ENCODE measurements at places on chromosomes 6 and 20.
A peak's percentile ranks its signal among the peaks of the same experiment; 100 is the strongest.

DNA sequence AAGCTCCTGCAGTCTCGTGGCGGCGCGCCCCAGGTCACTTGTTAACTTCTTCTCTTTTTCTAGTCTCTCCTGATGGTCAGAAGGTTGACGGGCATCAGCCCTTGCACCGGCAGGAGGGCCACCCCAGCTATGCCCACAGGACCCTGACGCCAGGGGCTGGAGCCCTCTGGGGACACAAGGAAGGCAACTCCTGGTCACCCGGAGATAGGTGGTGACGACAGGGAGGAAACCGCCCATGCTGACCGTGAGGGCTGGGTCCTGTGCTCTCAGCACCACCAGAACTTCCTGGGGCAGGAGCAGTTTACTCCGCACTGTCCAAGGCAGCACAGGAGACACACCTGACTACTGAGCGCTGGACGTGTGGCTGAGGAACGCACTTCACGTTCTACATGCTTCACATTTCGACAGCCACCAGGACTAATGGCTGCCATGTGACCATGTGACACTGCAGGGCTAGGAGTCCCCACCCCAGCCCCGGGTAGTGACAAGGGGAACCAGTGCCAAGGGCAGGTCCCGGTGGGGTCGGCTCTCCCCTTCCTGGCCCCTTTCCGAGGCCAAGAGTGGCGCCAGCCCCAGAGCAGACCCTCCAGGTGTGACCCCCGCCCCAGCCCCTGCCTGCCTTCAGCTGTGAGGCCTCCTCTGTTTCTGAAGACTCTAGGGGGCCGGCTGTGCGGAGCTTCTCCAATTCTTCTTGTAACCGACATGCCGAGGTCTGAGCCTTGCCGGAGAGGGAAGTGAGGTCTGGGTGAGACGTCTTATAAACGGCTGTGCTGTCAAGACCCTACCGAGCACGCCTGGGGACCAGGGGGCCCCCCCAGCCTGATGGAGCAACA lies 45.2 kb downstream of the DSTN start:
- no peak for DNase-seq

DNA sequence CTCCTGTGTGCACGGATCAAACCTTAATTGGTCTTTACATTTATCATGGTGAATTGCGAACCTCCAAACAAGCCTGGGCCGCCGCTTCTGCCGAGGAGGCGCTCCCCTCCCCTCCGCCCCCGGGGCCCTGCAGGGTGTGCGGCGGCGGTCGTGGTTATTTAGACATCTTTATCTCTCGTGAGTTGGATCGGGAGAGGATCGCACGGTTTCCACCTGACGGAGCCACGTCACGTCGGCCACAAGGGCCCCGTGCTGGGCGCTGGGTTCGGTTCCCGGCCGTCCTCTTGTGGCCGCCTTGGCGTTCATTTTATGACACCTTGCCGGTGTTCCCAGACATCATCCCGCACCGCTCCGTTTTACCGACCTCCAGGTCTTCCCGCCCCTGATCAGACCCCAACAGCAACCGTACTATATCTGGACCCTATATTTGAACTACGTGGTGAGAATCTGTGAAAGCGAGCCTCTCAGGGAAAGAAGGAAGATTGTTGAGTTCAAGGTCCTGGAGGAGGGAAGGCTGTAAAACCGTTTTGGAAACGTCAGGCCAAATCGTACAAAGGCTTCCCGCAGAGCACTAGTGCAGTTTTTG lies 1.3 kb upstream of the CNR1 start:
- no peak for DNase-seq

DNA sequence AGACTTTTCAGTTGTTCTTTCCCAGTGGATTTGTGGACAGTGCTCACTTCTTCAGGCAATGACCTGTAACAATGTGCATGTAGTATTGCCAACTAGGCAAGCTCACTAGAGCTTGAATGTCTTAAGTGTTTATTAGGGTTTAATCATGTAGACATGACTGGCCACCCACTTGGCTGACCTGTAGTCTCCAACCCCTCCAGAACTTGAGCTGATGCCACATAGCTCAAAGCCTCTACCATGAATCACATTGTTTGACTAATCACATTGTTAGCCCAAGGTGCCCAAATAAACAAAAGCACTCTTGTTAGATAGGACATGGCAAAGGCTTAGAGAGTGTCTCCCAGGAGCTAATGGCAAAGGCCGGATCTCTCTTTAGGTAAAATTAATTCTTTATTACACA lies 272.7 kb downstream of the GRIK2 start:
- no peak for DNase-seq

GRCh38 chr6:110814102-110815014 lies 911 bp downstream of the CDK19 start:
- DNase-seq, result no peak

GRCh38 chr6:13278991-13279390 lies 49.3 kb downstream of the TBC1D7 start:
- DNase-seq, result no peak

GRCh38 chr6:23692184-23692583 lies 433.8 kb upstream of the NRSN1 start:
- no peak for DNase-seq

DNA sequence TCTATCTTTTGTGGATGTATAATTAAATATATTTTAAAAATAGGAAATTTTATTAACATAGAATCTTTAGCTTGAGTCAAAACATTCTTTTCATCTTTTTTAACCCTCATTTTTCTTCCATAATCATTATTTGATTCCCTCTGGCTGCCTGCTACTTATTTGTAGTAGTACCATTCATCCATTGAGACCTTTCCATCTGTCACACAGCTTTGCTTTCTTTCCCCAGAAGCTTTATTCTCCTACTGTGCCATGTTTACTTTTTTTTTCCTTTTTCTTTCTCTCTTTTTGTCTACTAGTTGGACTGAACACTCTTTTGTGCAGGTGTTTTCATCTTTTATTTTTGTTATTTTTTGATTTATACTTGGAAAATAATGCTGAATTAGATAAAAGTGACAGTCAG lies 522.6 kb upstream of the MMS22L start:
- DNase-seq, result no peak

- peak; percentile 67 for DNase-seq
Observed at GRCh38 chr6:33014841-33015634, 5.6 kb upstream of the HLA-DOA start.

DNA sequence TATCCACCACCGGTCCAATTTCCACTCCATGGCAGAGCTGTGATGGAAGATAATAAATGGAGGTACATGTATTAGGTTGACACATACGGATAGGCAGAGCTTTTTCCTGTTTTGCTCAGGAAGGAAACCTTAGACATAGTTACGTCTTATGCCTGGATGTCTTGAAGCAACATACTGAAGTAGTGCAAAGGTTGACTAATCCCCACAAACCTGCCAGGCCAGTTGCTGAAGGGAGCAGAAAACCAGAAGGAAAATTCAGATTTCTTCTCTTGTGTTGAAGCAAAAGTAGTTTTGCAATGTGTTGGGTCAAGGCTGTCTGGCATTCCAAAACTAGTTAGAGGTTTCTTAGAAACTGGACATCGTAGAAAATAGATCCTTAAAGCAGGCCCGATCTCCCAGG lies 68.7 kb downstream of the PHACTR1 start:
- no peak for DNase-seq

GRCh38 chr20:36585410-36586125 lies 12.2 kb downstream of the TGIF2 start:
- no peak for DNase-seq

GRCh38 chr20:47325242-47325641 lies 31.3 kb downstream of the ZMYND8 start:
- no peak for DNase-seq

DNA sequence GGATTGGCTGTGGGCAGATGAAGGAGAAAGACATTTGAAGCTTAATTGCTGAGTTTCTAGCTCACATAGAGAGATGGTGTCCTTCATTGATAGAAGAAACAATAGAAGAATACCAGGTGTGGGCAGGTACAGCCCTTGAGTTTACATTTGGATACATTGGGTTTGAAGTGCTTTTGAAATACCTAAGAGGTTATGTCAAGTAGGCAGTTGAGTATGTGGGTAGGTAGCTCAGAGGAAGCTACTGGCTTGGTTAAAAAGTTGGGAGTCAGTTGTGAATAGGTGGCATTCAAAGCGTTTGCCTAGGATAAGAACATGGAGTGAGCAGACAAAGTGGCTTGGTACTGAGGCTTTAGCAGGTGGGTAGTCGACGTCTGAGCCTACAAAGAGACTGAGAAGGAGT lies 25.0 kb downstream of the NDUFAF5 start:
- DNase-seq, result no peak

DNA sequence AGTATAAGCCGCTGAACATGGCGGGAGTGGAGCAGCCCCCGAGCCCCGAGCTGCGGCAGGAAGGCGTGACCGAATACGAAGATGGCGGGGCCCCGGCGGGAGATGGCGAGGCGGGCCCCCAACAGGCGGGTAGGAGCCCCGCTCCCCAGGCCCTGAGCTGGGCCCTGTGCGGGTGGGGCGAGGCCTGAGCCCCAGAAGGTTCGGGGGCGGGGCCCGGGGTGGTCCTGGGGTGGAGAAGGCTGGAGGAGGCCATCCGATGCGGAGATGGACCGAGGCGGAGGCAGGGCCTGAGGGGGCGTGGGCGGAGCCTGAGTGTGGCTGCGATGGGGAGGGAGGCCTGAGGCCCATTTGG lies 7.1 kb downstream of the L3MBTL1 start:
- DNase-seq, result no peak

DNA sequence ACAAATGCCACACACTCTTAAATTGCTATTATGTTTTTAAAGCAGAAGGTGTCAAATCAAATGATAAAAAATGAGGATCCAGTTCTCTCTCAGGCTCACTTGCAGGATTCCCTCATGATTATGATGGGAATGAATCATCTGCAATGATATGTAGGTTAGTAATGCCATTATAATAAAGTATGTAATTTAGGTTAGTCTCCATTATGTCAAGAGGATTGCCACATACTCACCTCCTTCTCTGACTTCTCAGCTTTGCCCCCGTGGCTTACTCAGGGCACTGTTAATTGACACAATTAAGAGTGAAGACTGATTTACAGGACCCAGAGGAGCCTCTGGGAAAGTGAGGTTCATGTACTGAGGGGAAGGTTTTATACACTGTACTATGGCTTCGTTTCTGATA lies 591.7 kb upstream of the NRSN1 start:
- DNase-seq, result no peak

GRCh38 chr6:106142876-106143431 lies 56.8 kb downstream of the PRDM1 start:
- DNase-seq, result no peak

DNA sequence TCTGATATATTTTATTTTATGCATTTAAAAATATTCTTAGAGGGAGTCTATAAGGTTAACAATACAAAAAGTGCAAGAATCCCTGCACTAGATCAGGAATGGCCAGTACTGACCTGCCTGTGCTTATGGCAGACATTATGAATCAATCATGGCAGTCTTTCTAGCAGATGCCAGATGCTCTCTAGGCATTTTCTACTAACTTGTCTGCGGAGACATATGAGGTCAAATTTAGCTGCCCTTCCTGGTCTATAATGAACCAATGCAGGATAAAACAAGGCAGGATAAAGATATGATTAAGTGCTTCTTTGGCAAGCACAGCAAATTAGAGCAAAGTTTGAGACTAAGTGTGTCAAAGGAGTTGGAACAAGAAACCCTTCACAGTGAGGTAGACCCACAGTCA lies 46.6 kb upstream of the RNF24 start:
- DNase-seq, result no peak

DNA sequence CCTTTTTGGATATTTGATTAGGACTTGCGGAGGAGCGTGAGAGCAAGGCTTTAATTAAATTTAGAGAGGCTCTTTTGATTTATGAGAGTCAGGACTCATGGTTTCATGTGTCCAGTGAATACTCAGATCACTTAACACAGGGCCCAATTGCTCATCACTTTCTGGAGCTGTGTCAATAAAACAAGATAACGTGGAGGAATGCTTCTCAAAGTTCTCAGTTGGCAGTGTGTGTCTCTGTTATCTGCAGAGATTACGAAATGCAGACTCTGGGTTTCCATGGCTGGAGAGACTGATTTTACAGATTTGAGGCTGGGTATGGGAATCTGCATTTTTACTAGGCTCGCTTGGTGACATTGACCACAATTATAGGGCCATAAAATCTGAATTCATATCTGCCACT lies 335.8 kb upstream of the FLRT3 start:
- DNase-seq, result no peak

DNA sequence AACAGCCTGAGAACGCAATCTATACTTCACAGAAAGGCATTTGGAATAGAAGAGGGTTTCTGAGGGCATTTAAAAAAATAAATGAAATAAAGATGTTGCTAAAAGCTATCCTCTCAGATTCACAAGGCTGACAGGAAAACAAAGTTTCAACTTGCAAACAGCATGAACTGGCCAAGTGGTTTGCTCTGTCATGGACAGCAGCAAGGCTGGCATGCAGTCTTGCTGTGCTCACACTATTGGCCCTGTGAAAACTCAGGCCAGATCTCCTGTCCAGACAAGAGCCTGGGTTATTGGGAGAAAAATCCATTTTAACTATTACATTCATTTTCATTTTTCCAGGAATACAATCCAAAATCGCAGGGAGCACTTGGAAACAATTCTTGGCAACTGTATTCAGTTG lies 506.2 kb upstream of the SLC35B3 start:
- DNase-seq, result no peak

DNA sequence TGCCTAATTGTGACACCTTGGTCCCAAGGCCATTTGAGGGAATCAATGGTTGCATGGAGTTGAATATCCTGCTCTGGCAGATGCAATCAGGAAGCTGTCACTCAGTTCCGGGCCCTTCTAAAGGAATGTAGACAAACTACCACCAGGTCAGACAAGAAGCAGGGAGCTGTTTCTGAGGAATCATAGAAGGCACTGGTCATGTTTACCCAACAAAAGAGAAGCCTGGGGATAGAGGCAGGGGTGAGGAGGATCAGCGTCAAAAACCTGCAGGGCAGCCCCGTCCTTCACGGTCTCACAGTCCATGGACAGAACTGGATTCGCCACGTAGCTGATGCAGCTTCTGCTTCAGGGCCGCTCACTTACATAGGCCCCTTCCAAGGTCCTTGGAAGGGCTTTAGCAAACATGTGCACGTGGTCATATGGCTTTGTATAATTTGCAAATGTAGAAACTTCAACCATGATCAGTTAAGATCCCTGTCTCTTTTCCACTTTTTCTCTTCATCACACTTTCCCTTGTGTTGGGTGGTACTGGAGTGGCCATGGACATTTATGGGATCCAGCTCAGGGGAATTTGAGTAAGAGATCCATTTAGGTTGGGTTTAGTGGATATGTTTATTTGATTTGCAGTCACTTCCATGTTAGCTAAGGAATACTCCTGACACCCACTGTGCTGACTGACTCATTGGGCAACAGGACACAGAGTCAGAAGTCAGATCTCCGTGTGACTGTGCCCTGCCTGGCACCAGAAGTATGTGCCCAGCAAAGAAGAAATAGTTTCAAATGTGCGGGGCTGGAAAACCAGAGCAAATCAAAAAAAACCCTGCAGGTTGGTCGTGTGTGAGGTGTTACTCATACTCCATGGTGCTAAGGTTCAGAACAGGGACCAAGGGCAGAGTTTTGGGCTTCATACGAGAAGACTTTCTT lies 60.0 kb upstream of the ZFAND3 start:
- DNase-seq, result no peak

GRCh38 chr6:37762806-37763205 lies 56.7 kb upstream of the ZFAND3 start:
- DNase-seq, result no peak
